Stimulated activated CD8-positive, alpha-beta memory T cell treated with anti-CD3 and anti-CD28 coated beads, Interleukin-15, amount 100 ng/mL, for 24 hours (primary cell): ENCODE measurements at places on chromosomes 16 and 17.

- no peak for DNase-seq
Observed at GRCh38 chr16:30553393-30553899, 4.7 kb downstream of the ZNF764 start.

DNA sequence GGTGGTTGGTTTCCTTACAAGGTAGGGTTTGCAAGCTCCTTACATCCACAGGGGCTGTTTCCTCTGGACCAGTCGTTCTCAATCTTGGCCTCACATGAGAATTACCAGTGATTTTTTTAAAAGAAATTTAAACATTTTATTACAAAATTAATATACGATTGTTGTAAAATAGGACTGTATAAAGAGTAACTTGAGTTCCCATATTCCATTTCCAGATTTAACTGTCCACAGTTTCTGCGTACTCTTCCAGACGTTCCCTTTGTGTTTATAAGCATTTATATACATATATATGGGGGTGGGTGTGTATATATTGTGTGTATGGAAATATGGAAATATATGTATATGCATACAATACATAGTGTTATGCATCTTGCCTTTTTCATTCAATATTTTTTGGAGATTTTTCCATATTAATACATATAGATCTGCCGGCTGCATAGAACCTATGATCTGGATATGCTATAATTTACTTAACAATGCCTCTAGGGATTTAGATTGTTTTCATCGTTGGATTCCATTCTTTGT lies 31.5 kb downstream of the HLF start:
- no peak for DNase-seq

DNA sequence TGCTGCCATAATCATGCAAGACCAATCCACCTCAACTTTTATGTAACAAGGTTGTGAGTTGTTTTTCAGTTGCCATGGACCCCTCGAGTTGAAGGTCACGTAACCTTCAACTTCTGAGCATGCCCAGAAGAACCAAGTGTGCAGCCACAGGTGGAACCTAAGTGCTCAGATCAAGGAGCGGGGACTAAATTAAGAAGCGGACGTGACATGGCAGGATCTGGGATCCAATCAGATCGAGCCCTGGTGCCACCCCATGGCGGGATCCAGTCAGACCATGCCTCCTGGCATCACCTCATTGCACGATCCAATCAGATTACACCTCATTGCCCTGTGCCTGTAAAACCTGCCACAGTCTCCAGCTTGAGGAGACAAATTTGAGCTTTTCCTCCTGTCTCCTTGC lies 204.5 kb upstream of the CDH5 start:
- DNase-seq, result no peak

DNA sequence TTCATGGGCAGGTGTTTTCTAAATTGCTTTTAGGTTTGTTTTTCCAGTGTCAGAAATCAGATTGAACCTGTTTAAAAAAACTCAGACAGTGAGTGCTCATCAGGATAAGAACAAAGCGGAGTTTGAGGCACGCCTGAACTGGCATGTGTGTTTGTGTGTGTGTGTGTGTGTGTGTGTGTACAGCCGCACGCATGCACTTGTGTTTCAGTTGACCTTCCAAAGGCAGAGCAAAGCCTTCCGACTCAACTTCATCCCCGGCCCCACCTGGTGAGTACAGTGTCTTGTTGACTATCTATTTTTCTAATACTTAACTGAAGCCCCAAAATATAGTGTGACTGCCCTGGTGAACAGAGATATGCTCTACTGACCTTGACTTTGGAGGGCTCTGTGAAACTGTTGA lies 225.1 kb downstream of the IRX3 start:
- no peak for DNase-seq

DNA sequence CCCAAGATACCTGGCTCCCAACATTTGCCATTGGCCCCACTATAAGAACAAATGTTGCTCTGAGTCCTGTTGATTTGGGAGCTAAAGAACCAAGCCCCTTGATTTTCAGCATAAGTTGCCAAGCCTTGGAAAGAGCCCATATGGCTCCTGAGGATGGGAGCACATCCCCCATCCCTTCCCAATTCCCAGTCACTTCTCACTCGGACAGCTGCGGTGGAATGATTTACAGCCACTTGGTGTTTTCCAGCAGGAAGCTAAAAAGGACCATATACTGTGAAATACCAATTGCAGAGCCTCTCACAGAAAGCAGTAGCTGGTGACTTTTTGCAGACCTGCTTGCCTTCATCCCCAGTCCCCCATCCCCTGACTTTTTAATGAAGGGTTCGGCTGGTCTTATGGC lies 524.6 kb downstream of the GRIN2A start:
- no peak for DNase-seq

DNA sequence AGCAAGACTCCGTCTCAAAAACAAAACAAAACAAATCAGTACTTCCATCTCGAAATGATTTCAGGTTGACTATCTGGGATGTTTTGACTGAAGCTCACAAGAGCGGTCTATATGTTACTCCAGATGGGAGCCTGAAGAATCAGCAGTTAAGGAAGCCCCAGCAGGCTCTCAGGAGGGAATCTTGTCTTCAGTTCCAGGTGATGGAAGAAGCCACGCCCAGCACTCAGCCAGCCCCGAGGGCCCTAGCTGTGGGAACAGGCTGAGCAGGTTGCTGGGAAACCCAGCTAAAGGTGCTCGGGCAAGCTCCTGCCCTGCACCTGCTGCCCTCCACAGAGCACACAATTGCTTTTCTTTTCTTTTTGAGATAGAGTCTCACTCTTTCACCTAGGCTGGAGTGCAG lies 32.4 kb downstream of the WIPI1 start:
- no peak for DNase-seq

DNA sequence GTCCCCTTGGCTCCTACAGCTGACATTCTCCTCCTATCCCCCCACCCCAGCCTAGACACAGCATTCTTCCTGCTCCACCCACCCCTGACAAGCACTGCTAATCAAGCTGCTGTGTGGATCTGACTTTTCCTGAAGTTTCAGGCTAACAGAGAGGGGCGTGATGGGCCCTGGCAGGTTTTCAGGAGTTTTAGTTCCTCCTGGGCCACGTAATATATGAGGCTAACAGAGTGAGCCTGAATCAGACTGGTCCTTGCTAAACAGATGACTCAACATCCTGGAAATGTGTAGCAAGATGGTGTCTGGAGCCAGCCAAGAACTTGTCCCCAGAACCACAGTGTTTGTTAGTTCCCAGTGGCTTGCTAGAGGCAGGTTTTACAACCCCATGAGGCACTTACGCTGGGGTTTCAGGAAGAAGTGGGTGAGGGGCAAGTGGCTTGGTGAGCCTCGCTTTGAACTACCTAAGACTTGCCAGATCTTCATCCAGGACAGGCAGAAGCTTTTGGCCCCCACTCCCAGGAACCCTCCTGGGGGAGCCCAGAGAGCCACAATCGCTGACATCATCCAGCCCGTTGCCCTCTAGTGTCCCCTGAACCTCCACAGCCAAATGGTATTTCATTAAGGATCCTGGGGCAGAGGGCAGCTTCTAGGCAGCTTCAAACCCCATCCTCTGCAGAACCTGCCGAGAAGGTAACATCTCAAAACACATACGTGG lies 15.9 kb downstream of the TMEM92 start:
- no peak for DNase-seq

GRCh38 chr17:3582915-3583314 lies 25.3 kb upstream of the TRPV3 start:
- no peak for DNase-seq

GRCh38 chr16:6279286-6279685 lies 1053.4 kb upstream of the RBFOX1 start:
- no peak for DNase-seq

GRCh38 chr16:20854963-20855362 lies 45.2 kb downstream of the DCUN1D3 start:
- DNase-seq, result no peak

GRCh38 chr17:29870836-29871465 lies 59.1 kb downstream of the SSH2 start:
- DNase-seq, result no peak

DNA sequence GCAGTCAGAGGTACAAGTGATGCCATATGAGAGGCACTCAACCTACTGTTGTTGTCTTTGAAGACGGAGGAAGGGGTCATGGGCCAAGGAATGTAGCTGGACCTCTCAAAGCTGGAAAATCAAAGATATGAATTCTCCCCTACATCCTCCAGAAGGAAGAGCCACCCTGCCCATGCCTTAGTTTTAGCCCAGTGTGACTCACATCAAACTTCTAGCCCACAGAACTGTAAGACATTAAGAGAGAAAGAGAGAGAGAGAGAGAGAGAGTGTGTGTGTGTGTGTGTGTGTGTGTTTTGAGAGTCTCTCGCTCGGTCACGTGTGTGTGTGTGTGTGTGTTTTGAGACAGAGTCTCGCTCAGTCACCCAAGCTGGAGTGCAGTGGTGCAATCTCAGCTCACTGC lies 87.1 kb downstream of the STX8 start:
- DNase-seq, result no peak

- DNase-seq, result no peak
Observed at GRCh38 chr16:3578121-3578520, 918 bp upstream of the NLRC3 start.

DNA sequence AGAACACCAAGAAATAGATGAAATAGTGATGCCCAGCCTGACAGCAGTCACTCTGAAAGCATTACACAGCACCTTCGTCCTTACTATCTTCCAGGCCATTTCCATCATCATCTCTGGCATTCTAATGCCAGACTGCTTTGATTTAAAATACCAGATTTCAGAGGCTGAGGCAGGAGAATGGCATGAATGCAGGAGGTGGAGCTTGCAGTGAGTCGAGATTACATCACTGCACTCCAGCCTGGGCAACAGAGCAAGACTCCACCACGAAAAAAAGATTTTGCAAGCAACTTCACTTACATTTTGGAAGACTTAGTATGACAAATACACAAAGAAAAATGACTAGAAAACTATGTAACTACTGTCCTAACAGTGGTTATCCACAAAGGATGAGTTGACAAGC lies 244.0 kb downstream of the CPPED1 start:
- DNase-seq, result no peak

DNA sequence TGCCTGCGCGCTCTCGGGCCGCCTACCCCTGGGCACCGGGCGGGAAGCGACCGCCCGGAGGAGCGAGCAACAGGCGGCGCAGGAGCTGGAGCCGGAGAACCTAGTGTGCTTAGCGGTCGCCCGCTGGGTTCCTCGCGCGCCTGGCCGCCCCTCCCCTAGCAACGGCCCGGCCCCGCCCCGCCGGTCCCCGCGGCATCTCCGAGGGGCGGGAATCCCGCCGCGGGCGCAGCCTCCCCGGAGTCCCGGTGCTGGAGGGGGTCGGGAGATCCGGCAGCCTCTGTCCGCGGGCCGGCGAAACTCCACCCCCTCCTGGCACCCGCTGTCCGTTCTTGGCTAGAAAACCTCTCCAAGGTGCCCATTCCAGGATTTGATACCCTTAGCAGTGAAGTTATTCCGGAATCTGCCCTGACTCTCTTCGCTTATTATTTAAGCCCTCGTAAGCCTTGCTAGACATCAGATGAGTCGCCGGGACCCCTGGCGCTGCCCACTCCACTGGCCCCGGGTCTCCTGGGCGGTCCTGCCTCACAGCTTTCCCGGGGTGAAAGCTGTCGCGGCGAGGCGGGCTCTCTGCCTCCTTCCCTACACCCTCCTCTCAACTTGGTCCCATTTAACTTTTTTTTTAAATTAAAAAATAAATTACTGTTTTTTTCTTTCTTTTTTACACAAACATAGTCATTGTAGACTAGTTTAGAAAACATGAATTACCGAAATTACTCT lies at the start of gene RPRML:
RPRML (minus strand) TSS at position 107 of the 717 bp plus-strand sequence. CDS start 246 bp downstream, outside the sequence.
- DNase-seq, result no peak

- no peak for DNase-seq
Observed at GRCh38 chr16:11711662-11712061, 31.0 kb downstream of the TXNDC11 start.

DNA sequence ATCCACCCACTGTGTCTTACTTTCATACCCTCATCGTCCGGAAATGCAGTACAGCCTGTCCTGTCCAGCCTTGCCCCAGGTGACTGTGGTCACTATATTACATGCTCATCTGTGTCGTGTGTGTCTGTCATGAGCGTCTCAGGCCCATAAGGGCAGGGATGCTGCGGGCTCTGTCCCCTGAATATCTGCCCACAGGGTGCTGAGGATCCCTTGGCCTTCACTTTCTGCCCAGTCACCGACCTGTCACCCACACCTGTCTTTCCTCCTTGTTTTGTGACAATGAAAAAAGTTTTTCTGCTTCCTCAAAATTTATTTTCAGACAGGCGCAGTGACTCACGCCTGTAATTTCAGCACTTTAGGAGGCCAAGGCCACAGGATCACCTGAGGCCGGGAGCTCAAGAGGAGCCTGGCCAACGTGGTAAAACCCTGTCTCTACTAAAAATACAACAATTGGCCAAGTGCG lies 1.4 kb upstream of the CTRB1 start:
- no peak for DNase-seq

DNA sequence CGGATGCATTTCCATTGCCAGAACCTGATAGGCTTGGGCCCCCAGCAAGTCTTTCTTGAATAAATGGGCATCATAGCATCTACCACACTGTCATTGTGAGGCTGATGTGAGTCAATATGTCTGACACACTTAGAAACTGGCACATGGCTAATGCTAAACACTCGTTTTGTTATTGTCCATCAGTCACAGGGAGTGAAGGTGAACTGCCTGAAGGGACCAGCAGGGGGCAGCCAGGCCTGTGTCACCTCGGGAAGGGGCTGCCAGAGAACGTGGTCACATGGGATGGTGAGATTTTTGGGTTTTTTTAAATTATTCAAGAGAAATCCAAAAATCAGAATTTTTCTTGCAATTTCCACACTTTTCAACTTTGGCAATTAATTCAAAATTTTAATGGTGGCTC lies 831 bp upstream of the RCVRN start:
- DNase-seq, result no peak

DNA sequence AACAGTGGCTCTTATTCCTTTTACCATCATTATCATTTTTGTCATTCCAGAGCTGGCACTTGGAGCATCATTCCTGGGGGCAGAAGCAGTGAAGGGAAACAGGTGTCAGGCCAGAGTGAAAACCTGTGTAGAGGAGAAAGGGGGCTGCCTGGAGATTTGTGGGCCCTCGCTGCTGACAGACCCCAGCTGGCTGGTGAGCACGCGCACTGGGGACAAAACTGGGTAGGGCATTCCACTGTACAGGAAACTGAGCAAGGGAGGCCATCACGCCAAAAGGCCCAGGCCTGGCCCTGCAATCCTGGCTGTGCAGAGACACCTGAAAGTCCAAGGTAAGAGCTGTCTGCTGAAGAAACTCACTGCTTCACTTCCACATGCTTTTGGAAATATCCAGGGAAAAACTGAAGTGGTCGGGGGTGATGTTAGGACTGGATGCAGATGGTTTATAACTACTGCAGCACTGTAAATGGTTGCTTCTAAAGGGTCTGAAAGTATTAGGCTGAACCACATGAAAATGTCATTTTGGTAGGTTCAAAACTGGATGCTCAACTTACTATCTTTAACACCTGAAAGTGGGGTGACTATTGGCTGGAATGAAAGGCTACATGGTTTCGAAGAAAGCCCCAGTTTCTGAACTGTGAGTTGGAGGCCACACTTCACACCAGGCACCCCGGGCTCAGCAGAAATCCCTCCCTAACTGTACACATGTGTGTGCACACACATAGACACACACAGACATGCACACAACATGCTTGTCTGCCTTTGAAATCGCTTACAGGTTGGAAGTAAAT lies 225.0 kb downstream of the C16orf78 start:
- DNase-seq, result no peak

DNA sequence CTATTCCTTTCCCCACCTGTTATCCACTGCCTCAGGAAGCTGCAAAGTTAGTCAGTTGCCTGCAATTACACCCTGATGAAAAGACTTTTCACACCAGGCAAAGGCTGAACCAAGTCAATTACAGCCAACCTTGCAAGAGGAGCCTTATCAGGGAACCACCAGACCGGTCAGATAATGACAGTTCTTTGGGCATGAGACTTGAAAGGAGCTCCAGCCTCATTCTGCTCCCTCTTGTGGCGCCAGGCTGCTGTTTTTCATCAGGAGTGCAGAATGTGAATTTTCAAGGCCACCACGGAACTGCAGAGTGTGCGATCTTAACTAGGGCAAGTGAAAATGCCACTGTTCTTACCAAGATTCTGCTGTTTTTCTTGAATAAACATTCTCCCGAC lies 22.5 kb downstream of the DNAI2 start:
- no peak for DNase-seq
